Panc1 (cell line): ENCODE measurements at places on chromosomes 6 and 20. TPM values are rescaled to one million over a fixed set of nuclear protein-coding genes. Genes with fewer than 3 reads are reported as not detected.

GRCh38 chr6:158729906-158730540 is 80.2 kb downstream of the SYTL3 start:
- H3K36me3 ChIP-seq: no peaks in the 10 kb centered on the region
- no peaks in the 10 kb centered on the region for H3K4me1 ChIP-seq
- H3K27me3 ChIP-seq: no peaks in the 10 kb centered on the region
- H3K4me3 ChIP-seq: no peak overlapping the region
- H3K27ac ChIP-seq: no peak overlapping the region
- DNase-seq: no peak

The ARHGAP40 gene
- total RNA-seq: 0.18 TPM

The TREML2 gene
- not detected for total RNA-seq

The VWA7 gene
- total RNA-seq: 4.3 TPM

- no peaks in the 10 kb centered on the region for H3K27me3 ChIP-seq
- H3K4me1 ChIP-seq: no peaks in the 10 kb centered on the region
- no peak overlapping the region for H3K27ac ChIP-seq
- no peaks in the 10 kb centered on the region for H3K36me3 ChIP-seq
These were observed 794.2 kb downstream of the DHX35 start for GRCh38 chr20:39756369-39756768.

DNA sequence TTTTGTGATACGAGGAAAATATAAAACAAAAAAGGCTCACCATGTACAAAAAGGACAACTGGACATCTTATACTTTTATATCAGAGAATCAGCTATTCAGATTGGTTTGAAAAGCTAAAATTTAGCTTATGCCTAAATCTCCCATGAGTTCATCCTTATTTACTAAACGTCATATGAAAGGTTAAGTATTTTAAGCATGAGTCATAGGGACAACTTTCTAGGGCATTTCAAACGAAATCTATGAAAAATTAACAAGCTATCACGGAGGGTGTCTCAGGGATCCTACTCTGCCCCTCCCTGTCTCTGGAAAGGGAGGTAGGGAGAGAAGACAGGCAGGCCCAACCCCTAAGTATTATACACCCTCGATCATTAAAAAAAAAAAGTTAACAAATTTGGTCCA is 124.1 kb upstream of the LOC128125822 start:
- H3K27ac ChIP-seq: no peak overlapping the region
- DNase-seq: no peak
- H3K27me3 ChIP-seq: no peaks in the 10 kb centered on the region
- no peak overlapping the region for H3K4me3 ChIP-seq
- no peaks in the 10 kb centered on the region for H3K4me1 ChIP-seq
- H3K36me3 ChIP-seq: no peaks in the 10 kb centered on the region

The ZKSCAN3 gene
- total RNA-seq: 7.0 TPM

- no peak overlapping the region for H3K4me3 ChIP-seq
- H3K36me3 ChIP-seq: no peaks in the 10 kb centered on the region
- no peak for DNase-seq
- no peaks in the 10 kb centered on the region for H3K4me1 ChIP-seq
- H3K27me3 ChIP-seq: no peaks in the 10 kb centered on the region
These were observed 90.6 kb upstream of the MLN start for GRCh38 chr6:33894438-33894837.

The SMOC2 gene
- total RNA-seq: 0.13 TPM

GRCh38 chr6:106688177-106688951 is 59.0 kb downstream of the QRSL1 start:
- 0 out of 2 replicates have a peak, but pooled peaks cover 8% of the 10 kb centered on the region for H3K4me1 ChIP-seq
- H3K36me3 ChIP-seq: no peaks in the 10 kb centered on the region
- no peak overlapping the region for H3K27ac ChIP-seq
- DNase-seq: no peak

- H3K27ac ChIP-seq: peak overlapping the region; percentile 87
- peak overlapping the region; percentile 44 for H3K4me3 ChIP-seq
- no peak for DNase-seq
These were observed 28.7 kb downstream of the PTPRK start for GRCh38 chr6:128491610-128492206.

DNA sequence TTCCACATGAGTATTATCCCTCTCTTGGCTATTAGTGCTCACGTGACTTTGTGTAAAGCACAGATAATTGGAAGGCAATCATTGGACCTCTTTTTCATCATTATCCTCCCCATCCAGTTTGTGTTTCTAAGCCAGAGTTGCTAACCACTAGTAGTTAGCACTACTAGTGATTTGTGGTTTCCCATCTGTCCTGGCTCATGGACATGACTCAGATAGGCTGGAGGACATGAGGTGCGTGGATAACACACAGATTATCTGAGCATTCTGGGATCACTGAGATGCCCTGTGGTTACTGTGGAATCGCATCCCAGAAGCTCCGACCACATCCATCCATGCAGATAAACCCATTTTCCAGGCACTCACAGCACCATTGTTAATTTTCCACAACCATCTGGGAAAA is 123.8 kb upstream of the NAA20 start:
- DNase-seq: no peak
- H3K27me3 ChIP-seq: no peaks in the 10 kb centered on the region
- no peaks in the 10 kb centered on the region; the same call in 1 of the 2 replicates for H3K36me3 ChIP-seq
- peaks cover 13% of the 10 kb centered on the region for H3K4me1 ChIP-seq
